ENCODE measurements at places on chromosomes 3 and 15.

- DNase-seq: no peak
These were observed 22.5 kb downstream of the KIF7 start for GRCh38 chr15:89632563-89633430.

DNA sequence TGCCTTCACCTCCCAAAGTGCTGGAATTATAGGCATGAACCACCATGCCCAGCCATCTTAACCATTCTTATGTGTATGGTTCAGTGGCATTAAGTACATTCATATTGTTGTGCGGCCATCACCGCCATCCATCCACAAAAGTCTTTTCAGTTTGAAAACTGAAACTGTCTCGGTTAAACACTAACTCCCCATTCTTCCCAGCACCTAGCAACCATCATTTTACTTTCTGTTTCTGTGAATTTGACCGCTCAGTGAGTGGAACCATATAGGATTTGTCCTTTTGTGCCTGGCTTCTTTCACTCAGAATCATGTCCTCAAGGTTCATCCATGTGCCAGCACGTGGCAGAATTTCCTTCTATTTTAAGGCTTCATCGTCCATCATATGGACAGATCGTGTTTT, 5.8 kb downstream of the MCM2 start:
- no peak for DNase-seq

- DNase-seq: peak; percentile 51
These were observed 7.8 kb upstream of the GPR171 start for GRCh38 chr3:151210676-151211381.

- no peak for DNase-seq
These were observed 386.6 kb upstream of the THBS1 start for GRCh38 chr15:39194106-39194830.

DNA sequence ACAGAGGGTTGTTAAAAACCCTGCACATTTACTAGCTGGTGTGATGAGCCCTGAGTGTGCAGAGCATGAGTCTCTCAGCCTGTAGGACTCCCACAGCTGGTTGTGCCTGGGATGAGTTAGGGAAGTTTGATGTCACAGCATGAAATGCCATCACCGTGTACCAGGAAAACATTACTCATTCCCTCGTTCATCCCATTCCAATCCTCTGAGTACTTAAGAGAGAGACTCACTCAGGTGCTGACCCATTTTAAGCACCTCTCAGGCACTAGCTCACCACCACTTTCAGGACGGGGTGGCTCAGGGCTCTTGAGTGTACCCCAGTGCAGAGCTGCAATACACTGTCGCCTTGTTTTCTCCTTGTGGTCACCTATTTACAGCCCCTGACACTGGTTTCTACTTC, 18.7 kb downstream of the MGLL start:
- no peak for DNase-seq

DNA sequence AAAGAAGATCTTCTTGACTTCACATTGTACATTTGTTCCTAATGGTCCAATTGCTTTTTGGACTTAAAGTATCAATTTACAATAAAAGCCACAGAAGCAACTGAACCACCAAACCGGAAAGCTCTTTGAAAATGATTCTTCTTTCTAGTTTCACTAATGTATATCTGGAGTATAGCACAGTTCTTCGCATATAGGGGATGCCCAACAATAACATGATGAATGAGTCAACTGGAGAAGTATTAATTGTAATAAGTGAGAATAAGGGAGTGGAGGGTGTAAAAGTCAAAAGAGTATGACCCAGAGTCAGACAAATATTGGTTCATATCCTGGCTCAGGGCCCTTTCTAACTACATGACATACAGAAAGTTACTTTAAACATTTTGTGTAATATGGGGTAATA, 425.2 kb downstream of the ZBTB20 start:
- no peak for DNase-seq

GRCh38 chr3:34260271-34261000, 462.0 kb downstream of the PDCD6IP start:
- DNase-seq: peak; percentile 43

DNA sequence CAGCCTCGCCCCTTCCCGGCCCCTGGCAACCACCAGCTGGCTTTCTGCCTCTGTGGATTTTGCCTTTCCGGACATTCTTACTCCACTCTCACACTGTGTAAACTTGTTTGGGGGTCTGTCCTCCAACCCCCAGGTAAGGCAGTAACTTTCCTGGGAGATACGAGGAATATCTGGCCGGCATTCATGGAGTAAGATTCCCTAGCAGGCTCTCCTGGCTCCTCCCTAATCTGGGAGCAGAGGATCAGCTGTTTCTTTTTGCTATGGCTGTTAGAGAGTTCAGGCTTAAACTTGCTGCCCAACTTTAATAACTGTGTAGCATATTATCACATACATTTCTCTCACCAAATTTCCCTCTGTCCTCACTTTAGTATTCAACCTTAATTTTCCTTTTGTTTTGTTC, 64.3 kb downstream of the IGF2BP2 start:
- no peak for DNase-seq

DNA sequence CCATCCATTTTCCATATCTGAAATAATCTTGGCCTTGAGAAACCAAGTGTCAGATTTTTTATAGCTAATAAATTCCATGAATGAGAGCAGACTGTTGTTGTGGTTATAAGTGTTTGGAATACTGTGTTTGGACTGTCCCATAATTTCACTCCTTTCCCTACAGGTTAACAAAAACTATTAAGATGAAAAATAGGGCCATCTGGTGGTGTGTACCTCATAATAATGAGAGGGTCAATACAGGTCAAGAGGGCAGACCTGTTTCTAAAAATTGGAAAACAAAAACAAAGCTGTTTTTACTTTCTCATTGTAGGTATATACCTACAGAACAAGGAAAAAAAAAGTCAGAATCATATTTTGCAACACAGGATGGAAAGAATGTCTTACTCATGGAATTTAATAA, 553.8 kb upstream of the SGO1 start:
- DNase-seq: no peak

DNA sequence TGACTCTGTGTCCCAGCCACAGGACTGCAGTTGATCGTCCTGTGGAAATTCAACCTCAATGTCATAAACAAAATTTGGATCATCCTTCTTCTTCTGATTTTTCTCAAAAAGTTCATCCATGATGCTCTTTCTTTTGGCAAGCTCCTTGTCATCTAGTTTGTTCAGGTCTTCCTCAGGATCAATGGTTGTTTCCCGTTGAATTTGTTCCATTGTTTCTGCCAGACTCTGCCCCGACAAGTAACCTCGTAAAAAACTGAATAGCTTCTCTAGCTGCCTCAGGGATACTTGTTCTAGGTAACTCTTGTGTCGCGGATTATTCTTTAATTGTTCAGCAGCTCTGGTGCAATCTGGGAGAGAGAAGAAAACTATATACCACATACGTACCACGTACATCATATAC, 4.5 kb downstream of the CEP19 start:
- DNase-seq: no peak

- peak; percentile 12 for DNase-seq
These were observed 63.0 kb downstream of the VPS8 start for GRCh38 chr3:184874709-184875644.
